ENCODE measurements at places on chromosomes 4 and X. TPM values are rescaled to one million over a fixed set of nuclear protein-coding genes. Genes with fewer than 3 reads are reported as not detected.

DNA sequence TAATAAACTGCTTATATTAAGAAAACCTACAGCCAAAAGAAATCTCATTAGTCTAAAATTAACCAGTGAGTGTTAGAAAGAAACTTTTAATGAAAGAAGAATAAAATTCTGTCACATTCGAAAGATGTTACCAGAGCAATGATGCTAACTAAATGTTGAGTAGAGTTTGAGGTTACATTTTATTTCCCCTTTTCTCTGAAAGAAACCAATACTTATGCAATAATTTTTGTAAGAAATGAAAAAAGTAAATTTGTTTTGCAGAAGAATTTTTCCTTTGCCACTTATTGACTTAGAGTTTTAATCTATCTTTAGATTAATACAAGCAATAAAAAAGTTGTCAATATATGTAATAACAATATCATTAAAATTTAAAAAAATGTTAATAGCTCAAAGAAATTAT, 574.0 kb upstream of the GALNTL6 start:
- no peak overlapping the region for H3K4me3 ChIP-seq
- DNase-seq, result no peak
- no peaks in the 10 kb centered on the region for H3K36me3 ChIP-seq
- H3K27ac ChIP-seq, result no peak overlapping the region

DNA sequence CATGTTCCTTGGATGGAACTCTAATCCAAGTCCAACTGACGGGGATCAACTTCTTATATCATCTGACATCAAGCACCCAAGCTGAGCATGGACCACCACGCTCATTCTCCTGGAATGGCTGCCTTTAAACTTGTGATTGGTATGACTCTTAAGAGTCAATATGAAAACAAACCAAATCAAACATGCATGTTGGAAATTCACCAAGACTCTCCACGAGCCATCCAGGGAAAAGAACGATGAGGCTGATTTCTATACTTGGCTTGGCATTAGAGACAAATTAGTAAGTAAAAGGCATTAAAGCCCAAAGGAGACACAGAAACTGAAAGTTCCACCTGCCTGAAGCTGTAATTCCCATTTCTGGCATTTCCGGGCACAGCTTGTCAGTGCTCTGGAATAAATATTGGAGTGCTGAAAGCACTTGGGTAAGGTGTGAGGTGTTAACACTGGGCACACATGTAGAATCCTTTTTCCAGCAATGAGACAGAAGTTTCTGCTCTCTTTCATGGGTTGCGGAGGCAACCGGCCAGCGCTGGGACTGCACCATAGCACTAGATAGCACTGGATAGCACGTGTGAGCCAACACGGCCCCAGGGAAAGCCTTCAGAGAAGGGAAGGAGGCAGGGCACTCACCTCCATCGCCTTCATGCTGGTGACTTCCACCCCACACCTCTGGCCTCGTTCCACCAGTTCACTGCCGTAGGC, 42.1 kb upstream of the CENPU start:
- H3K4me1 ChIP-seq, result no peaks in the 10 kb centered on the region
- H3K36me3 ChIP-seq, result no peaks in the 10 kb centered on the region
- H3K27me3 ChIP-seq, result no peaks in the 10 kb centered on the region
- DNase-seq, result no peak

FAM236A gene
- total RNA-seq, result not detected

DNA sequence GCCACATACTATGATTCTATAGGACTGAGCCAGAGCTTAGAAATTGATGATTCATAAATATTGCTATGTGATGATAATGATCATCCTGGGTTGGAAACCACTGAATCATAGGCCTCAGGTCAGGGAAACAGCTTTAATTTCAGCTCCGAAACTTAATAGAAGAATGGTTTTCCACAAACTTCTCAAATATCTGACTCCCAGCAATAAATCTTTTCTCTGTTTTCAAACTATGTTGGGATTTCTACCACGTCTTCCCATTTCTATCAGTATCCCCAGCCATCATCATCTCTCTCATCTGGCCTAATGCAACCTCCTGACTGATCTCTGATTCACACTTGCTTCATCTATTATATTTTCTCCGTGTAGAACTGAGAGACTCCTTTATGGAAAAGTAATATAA, 521.8 kb upstream of the AGA start:
- no peaks in the 10 kb centered on the region for H3K36me3 ChIP-seq
- H3K27ac ChIP-seq, result no peak overlapping the region
- H3K4me1 ChIP-seq, result no peaks in the 10 kb centered on the region
- no peak overlapping the region for H3K4me3 ChIP-seq

GRCh38 chr4:140315970-140316369, 57.5 kb upstream of the SCOC start:
- no peaks in the 10 kb centered on the region for H3K36me3 ChIP-seq
- DNase-seq, result no peak
- no peak overlapping the region for H3K27ac ChIP-seq
- H3K4me3 ChIP-seq, result no peak overlapping the region

WNK3 gene
- total RNA-seq, result 0.10 TPM

- H3K4me1 ChIP-seq, result no peaks in the 10 kb centered on the region
- DNase-seq, result no peak
- no peak overlapping the region for H3K4me3 ChIP-seq
- no peaks in the 10 kb centered on the region for H3K36me3 ChIP-seq
These were observed 7.2 kb downstream of the P2RY8 start for GRCh38 chrX:1529756-1530155.

TEX13C gene
- not detected for total RNA-seq

GAGE1 gene
- total RNA-seq, result not detected

DNA sequence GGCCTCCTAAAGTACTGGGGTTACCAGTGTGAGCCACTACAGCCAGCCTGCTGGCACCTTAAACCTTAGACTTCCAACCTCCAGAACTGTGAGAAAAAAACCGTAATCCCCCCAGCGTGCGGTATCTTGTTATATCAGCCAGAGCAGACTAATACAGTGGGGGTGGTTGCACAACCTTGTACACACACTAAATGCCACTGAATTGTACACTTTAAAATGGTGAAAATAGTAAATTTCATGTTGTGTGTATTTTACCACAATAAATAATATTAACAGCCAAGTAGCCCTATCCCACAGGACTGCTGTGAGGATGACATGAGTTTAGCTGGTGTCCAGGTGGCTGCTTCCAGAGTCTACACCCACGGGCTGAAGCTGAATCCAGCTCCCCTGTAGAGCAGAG, 38.8 kb downstream of the ZBTB49 start:
- no peak overlapping the region for H3K4me3 ChIP-seq
- H3K36me3 ChIP-seq, result no peaks in the 10 kb centered on the region
- H3K27me3 ChIP-seq, result no peaks in the 10 kb centered on the region
- DNase-seq, result no peak
- H3K27ac ChIP-seq, result no peak overlapping the region

DNA sequence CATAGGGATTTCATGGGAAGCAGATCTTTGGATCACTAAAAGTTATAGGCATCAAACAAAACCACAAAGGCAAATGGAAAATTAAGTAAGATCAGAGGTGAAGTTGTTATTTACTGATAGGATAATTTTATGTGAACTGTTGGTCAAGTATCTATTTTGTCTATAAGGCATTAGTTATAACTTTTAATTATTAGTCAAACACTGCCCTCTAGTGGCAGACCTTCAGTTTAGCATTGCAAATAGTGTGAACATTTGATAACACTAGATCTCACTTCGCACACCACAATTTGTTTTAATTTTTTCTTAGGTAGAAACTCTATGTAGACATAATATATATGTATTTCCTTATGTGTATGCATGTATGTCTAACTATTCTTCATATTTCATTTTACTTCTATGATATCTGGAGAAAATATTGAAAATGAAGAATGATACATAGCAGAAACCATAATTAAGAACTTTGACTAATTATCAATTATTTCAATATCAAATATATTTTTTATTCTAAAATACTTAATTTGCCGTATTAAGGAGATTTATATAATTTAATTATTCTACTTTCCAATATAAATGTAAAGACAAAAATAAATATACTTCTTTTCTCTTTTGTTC, 214.5 kb upstream of the TACR3 start:
- no peak overlapping the region for H3K4me3 ChIP-seq
- H3K27me3 ChIP-seq, result no peaks in the 10 kb centered on the region
- H3K36me3 ChIP-seq, result no peaks in the 10 kb centered on the region
- DNase-seq, result no peak
- no peak overlapping the region for H3K27ac ChIP-seq
- no peaks in the 10 kb centered on the region for H3K4me1 ChIP-seq

GATA1 gene
- total RNA-seq, result not detected

CFAP47 gene
- total RNA-seq, result not detected

FAM9C gene
- total RNA-seq, result not detected

FGF13 gene
- 15.3 TPM for total RNA-seq

NAA11 gene
- not detected for total RNA-seq

RAB39B gene
- total RNA-seq, result not detected

GRCh38 chr4:123812066-123812390, 415.4 kb downstream of the SPRY1 start:
- H3K36me3 ChIP-seq, result no peaks in the 10 kb centered on the region
- H3K27ac ChIP-seq, result peak overlapping the region; percentile 60
- DNase-seq, result no peak
- H3K4me3 ChIP-seq, result peak overlapping the region; percentile 35
- peaks cover 41% of the 10 kb centered on the region for H3K4me1 ChIP-seq

LUZP4 gene
- not detected for total RNA-seq

DNA sequence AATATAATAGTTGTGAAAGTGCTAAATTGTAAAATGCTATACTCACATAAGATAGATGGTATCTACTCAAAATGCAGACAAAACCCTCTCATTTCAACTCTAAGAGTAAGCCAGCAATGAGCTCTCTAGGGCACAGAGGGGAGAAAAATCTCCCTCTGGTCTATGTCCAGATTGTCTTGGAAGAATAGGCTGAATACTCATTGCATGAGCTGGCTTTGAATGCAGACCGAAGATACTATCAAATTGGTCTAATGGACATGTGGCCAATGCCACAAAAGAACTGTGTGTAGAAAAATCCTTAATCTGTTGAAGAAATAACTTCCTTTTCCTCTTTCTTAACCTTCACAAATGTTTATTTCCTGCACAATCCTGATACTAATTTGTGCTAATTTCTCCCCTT, 3.5 kb downstream of the ZXDA start:
- H3K4me1 ChIP-seq, result peaks cover 52% of the 10 kb centered on the region
- no peaks in the 10 kb centered on the region for H3K27me3 ChIP-seq
- H3K36me3 ChIP-seq, result no peaks in the 10 kb centered on the region
- H3K4me3 ChIP-seq, result no peak overlapping the region

THAP9 gene
- total RNA-seq, result 11.1 TPM

GRCh38 chr4:158827543-158827981, 58.7 kb downstream of the FNIP2 start:
- H3K27me3 ChIP-seq, result no peaks in the 10 kb centered on the region
- H3K36me3 ChIP-seq, result peaks cover 39% of the 10 kb centered on the region
- H3K4me1 ChIP-seq, result peaks cover 43% of the 10 kb centered on the region
- DNase-seq, result no peak
- peak overlapping the region; percentile 74 for H3K27ac ChIP-seq

DNA sequence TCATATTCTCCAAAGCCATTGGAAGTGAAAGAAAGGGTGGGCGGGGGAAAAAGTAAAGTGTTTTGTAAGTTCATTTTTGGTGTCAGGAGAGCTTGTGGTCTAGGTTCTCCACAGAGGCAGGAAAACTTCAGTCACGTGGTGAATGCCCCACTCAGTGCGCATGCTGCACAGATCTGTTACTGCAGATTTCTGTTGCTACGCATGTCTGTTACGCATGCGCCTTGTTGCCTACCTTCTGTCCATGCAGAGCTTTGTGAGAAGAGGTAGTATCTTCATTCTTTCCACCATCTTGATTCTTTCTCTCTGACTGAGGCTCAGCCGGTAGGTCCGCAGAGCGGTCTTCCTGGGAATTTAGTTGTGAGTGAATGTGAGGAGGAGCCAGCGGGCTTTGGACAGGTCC, 15.1 kb upstream of the PAGE3 start:
- no peaks in the 10 kb centered on the region for H3K4me1 ChIP-seq
- H3K27me3 ChIP-seq, result no peaks in the 10 kb centered on the region
- no peaks in the 10 kb centered on the region for H3K36me3 ChIP-seq
- H3K27ac ChIP-seq, result no peak overlapping the region
- no peak for DNase-seq

DNA sequence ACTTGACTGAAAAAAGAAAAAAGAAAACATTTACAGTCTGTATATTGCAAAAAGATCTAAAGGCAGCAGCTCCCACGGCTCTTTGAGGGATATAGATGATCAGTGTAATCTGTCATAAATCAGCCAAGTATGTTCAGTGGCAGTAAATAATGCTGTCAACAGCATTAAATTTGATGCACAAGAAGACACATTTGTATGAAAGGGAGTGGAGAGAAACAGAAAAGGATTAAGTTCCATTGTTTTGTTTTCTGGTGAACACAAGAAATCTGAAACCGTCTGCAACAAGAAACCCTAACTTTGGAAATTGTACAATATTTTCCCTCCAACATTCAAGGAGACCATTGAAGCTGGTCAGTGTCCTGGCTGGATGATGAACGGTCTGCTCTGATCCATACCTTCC, 27.6 kb upstream of the C1QTNF7 start:
- H3K36me3 ChIP-seq, result no peaks in the 10 kb centered on the region
- H3K4me3 ChIP-seq, result no peak overlapping the region
- no peak overlapping the region for H3K27ac ChIP-seq
- no peaks in the 10 kb centered on the region for H3K4me1 ChIP-seq
- DNase-seq, result no peak

ADH1B gene
- 167 TPM for total RNA-seq

DNA sequence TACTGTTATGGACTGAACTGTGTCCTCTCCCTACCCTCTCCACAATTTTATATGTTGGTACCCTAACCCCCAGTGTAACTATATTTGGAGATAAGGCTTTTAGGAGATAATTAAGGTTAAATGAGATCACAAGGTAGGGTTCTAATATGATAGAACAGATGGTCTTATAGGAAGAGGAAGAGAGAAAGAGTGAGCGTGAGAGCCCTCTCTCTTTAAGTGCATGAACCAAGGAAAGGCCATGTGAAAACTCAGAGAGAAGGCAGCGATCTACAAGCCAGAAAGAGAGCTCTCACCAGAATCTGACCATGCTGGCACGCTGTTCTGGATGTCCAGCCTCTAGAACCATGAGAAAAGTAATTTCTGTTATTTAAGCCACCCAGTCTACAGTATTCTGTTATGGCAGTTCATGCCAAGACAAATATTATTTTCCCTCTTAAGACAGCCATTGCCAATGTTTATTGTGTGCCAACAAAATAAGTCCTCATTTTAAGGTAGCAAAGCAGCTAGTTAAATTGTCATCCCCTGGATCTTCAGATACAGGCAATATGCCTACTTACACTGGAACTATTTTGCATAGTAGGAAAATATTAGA, 336.2 kb downstream of the MID1IP1 start:
- H3K27ac ChIP-seq, result no peak overlapping the region
- H3K36me3 ChIP-seq, result no peaks in the 10 kb centered on the region
- peaks cover 4% of the 10 kb centered on the region for H3K4me1 ChIP-seq
- DNase-seq, result no peak
- H3K27me3 ChIP-seq, result no peaks in the 10 kb centered on the region

GRCh38 chr4:25358515-25359275, 18.4 kb upstream of the ANAPC4 start:
- H3K27me3 ChIP-seq, result no peaks in the 10 kb centered on the region
- H3K4me1 ChIP-seq, result no peaks in the 10 kb centered on the region
- no peaks in the 10 kb centered on the region for H3K36me3 ChIP-seq
- no peak overlapping the region for H3K4me3 ChIP-seq
- no peak overlapping the region for H3K27ac ChIP-seq

GRCh38 chrX:154840856-154841255, 6.4 kb upstream of the SMIM9 start:
- H3K4me3 ChIP-seq, result no peak overlapping the region
- no peaks in the 10 kb centered on the region for H3K27me3 ChIP-seq
- DNase-seq, result no peak
- H3K36me3 ChIP-seq, result no peaks in the 10 kb centered on the region
- no peak overlapping the region for H3K27ac ChIP-seq
- no peaks in the 10 kb centered on the region for H3K4me1 ChIP-seq

GRCh38 chr4:167779864-167780263, 312.5 kb upstream of the ANXA10 start:
- DNase-seq, result no peak
- H3K27me3 ChIP-seq, result no peaks in the 10 kb centered on the region
- no peak overlapping the region for H3K27ac ChIP-seq
- H3K36me3 ChIP-seq, result no peaks in the 10 kb centered on the region
- no peak overlapping the region for H3K4me3 ChIP-seq
